Fibroblast of lung (primary cell): ENCODE measurements at places on chromosomes 13 and 19. TPM values are rescaled to one million over a fixed set of nuclear protein-coding genes. Genes with fewer than 3 reads are reported as not detected.

C1QTNF9 gene
- 0.51 TPM in 1 of 2 replicates, not detected in the other for polyA plus RNA-seq

BRME1 gene
- polyA plus RNA-seq, result 0.23 and 0.29 TPM in 2 replicates

ANGPTL4 gene
- 6.0 and 6.6 TPM in 2 replicates for polyA plus RNA-seq

PRTN3 gene
- polyA plus RNA-seq, result not detected in 2 replicates

THSD1 gene
- 5.2 and 10.2 TPM in 2 replicates for polyA plus RNA-seq

IRGC gene
- not detected in 2 replicates for polyA plus RNA-seq

LPAR2 gene
- 0.81 and 1.3 TPM in 2 replicates for polyA plus RNA-seq

CARD8 gene
- 15.1 and 16.4 TPM in 2 replicates for polyA plus RNA-seq

ZNF433 gene
- polyA plus RNA-seq, result 2.6 and 2.9 TPM in 2 replicates

SNRPA gene
- 74.4 and 134 TPM in 2 replicates for polyA plus RNA-seq
